Activated CD4-positive, alpha-beta T cell treated with anti-CD3 and anti-CD28 coated beads, Interleukin-2, amount 10 ng/mL, durations not matched to agents 7 days and 5 days (primary cell): ENCODE measurements at places on chromosomes 3 and 15. TPM values are rescaled to one million over a fixed set of nuclear protein-coding genes. Genes with fewer than 3 reads are reported as not detected.
A peak's percentile ranks its signal among the peaks of the same experiment; 100 is the strongest.

PPCDC gene
- 19.6 TPM for total RNA-seq

DNA sequence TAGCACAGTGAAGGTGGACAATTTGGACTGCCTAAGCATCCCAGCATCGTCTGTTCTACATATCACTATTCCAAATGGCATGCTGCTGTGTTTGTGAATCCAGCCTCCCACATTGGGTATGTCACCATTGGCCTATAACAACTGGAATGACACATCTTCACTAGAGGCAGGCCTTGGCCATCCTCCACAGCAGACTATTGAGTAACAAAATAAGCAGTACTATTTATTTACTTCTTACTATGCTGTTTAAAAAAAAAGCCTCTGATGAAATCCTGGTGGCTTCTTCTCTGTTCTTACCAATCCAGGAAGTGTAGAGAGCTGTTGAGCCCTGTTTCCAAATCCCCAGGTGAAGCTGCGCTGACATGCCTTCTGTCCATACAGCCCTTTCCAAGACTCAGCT, 30.6 kb upstream of the CERS3 start:
- H3K4me3 ChIP-seq, result no peak overlapping the region
- H3K4me1 ChIP-seq, result no peaks in the 10 kb centered on the region
- DNase-seq, result no peak

DNA sequence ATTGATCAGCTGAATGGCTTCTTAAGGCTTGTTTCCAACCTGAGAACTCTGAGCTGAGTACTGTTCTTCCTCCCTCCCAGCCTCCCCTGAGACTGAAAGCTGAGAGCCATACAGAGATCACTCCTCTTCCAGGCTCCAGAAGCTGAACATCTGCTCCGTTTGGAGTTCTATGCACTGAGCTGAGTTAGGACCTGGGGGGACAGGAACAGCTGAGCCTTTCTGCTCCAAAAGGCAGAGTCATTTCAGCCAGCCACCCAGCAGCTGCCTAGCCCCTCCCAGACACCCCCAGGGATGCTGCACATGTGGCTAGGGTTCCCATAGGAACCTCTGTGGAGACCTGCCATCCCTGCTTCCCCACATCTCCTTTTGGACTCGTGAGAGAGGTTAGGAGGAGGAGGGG, 64.2 kb upstream of the GLCE start:
- H3K27me3 ChIP-seq, result peaks cover 3% of the 10 kb centered on the region
- no peaks in the 10 kb centered on the region for H3K4me1 ChIP-seq
- DNase-seq, result no peak
- no peak overlapping the region for H3K4me3 ChIP-seq
- no peak overlapping the region for H3K27ac ChIP-seq

TRPM1 gene
- total RNA-seq, result not detected

- H3K27ac ChIP-seq, result no peak overlapping the region
- no peaks in the 10 kb centered on the region for H3K27me3 ChIP-seq
- peaks cover 2% of the 10 kb centered on the region for H3K36me3 ChIP-seq
- peak overlapping the region; percentile 88 for H3K4me3 ChIP-seq
- peaks cover 20% of the 10 kb centered on the region for H3K4me1 ChIP-seq
- peak; percentile 51 for DNase-seq
Observed at GRCh38 chr3:48634661-48635221, 520 bp downstream of the SLC26A6 start.

GRCh38 chr3:158127250-158128219, 17.6 kb downstream of the RSRC1 start:
- no peak overlapping the region for H3K4me3 ChIP-seq
- no peak for DNase-seq
- H3K4me1 ChIP-seq, result peaks cover 15% of the 10 kb centered on the region

DNA sequence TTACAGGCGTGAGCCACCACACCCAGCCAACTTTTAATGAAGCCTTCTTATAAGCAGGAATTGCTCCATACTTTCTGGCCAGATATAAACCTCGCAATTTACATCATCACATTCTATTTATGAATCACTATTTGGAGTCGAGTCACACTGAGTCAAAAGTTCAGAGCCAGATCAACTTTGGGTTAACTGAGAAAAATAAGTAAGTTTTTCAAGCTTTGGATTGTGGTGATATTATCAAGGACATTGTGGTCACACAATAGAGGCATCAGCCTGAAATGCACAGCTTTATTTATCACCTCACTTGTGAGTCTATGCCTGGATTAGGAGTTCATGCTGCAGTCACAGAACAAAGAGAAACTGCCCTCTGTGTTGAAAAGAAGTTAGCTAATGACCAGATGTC, 1163.5 kb downstream of the ROBO1 start:
- no peaks in the 10 kb centered on the region for H3K36me3 ChIP-seq
- DNase-seq, result no peak
- H3K27ac ChIP-seq, result no peak overlapping the region
- H3K4me1 ChIP-seq, result no peaks in the 10 kb centered on the region

DNA sequence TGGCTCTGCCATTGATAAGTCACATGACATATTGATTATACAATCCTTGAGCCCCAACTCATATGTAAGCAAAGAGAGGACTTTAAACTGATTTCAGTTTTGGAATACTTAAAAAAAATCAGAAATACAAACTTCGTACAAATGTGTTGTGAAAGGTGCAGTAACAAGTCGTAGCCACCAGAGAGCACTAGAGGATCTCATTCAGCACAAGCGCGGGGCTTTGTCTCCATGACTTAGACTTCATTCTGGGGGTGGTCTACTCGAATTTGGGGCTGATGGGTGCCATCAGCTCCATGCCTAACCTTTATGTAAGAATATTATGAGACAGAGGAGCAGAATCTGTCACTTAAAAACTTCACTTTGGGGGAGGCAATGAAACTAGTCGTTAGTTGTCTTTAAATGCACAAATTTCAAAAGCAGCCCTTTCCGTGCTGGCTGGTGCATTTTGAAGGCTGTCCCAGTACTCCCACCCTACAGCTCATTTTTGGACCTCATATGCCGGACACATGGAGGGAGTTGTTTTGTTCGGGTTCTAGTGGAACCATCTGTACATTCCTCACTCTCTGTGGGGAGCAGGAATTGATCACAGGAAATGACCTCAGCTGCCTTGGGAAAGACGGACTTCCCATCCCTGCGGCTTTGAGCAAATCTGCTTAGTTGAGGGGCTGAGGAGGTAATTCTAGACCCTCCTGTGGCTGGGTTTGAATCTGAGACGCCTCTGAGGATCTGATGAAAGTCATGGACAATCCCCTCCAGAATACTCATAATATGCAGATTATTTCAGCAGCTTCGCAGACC, 27.5 kb upstream of the MASP1 start:
- H3K4me1 ChIP-seq, result peaks cover 11% of the 10 kb centered on the region
- no peaks in the 10 kb centered on the region for H3K36me3 ChIP-seq
- peaks cover 28% of the 10 kb centered on the region for H3K27me3 ChIP-seq
- no peak overlapping the region for H3K27ac ChIP-seq
- peak; percentile 55 for DNase-seq

DNA sequence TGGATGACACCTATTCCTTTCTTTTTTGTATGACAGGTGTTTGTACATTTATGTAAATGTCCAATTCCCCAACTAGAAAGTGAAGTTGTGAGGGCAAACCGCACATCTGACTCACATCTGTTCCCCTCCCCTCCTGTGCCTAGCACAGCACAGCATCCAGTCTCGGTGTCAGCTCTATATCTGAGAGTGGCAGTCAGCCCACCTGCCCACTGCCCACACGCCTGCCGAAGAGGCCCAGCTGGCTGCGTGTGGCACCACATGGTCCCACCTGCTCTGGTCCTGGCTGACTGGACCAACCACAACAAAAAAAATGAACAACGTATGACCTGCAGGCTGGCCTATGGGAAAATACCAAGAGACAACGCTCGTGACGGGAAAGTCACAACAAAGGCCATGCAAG, 62.8 kb downstream of the XXYLT1 start:
- peaks cover 3% of the 10 kb centered on the region for H3K36me3 ChIP-seq
- H3K27me3 ChIP-seq, result no peaks in the 10 kb centered on the region
- H3K4me3 ChIP-seq, result no peak overlapping the region
- H3K27ac ChIP-seq, result no peak overlapping the region
- H3K4me1 ChIP-seq, result peaks cover 12% of the 10 kb centered on the region
- no peak for DNase-seq

DNA sequence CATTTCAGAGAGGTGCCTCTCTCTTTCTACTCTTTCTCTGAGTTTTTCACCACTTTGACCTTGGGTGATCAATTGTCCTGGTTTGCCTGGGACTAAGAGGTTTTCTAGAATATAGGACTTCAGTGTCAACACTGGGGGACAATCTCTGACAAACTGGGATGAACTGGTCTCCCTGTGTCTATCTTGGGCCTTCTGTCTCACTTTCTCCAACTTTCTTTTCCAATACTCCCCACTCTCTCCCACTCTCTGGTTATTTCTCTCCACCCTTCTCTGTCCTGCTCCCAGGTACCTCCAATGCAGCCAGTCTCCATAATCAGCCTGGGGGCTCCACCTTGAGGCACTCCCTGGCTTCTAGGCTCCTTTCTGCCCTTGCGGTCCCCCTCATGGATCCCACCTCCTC, 4.7 kb upstream of the ITGA11 start:
- peaks cover 52% of the 10 kb centered on the region for H3K27me3 ChIP-seq
- H3K36me3 ChIP-seq, result no peaks in the 10 kb centered on the region
- H3K4me3 ChIP-seq, result no peak overlapping the region
- no peak overlapping the region for H3K27ac ChIP-seq

DNA sequence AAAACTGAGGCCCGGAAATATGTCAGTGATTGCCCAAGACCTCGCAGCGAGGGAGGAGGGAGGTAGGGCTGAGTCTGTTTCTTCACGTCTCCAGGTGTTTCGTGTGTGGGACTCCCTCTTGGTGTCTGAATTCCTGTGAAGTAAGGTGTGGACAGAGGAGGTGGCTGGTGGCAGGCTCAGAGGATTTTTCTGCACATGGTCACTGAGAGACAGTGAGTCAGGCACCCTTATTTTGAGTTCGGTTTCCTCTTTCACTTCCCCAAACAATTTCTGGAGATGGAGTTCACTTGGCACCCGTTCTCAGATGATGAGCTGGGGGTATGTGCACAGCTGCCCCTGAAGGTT, 46.3 kb upstream of the VPS8 start:
- H3K4me3 ChIP-seq, result no peak overlapping the region
- no peaks in the 10 kb centered on the region for H3K36me3 ChIP-seq
- DNase-seq, result no peak

- H3K27me3 ChIP-seq, result no peaks in the 10 kb centered on the region
- H3K36me3 ChIP-seq, result no peaks in the 10 kb centered on the region
- no peak overlapping the region for H3K27ac ChIP-seq
- no peak overlapping the region for H3K4me3 ChIP-seq
- no peak for DNase-seq
- peaks cover 20% of the 10 kb centered on the region for H3K4me1 ChIP-seq
Observed at GRCh38 chr3:185341616-185342458, 21.1 kb upstream of the MAP3K13 start.

DNA sequence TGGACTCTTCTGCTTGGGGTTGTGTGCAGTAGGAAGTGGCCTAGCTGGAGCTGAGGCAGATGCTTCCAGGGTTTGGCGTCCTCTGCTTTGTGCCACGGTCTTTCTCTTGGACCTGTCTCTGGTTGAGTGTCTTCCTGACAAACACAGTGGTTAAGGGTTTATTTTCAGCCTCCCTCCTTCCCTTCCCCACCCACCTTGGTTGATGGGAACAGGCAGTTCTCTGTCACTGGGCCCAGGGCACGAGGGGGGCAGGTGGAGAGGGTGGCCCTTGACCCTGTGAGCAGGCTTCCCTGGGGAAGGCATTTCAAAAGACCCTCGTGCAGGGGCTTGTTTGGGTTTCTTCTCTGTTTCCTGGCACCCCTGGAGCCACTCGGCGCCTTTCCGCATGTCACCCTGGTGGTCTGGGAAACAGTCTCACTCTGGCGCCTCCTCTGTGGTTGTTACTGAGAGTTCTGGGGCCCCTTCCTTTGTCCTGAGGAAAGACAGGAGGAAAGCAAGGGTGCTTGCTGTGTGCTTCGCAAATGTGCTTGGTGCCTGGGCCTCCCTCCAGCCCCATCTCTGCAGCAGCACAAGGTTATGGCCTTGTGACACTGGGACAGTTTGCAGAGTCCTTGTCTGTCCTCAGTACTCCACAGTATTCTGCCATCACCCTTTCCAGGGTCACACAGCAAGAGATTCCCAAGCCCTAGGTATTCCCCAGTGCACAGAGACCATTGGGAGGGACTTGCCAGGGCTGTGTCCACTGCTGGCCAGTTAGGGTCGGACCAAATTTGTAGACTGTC, 10.3 kb upstream of the STAB1 start:
- H3K27ac ChIP-seq, result no peak overlapping the region
- H3K4me3 ChIP-seq, result no peak overlapping the region
- DNase-seq, result no peak
- no peaks in the 10 kb centered on the region for H3K27me3 ChIP-seq
- peaks cover 25% of the 10 kb centered on the region for H3K36me3 ChIP-seq
- no peaks in the 10 kb centered on the region for H3K4me1 ChIP-seq

MAGI1 gene
- total RNA-seq, result 0.04 TPM

DNA sequence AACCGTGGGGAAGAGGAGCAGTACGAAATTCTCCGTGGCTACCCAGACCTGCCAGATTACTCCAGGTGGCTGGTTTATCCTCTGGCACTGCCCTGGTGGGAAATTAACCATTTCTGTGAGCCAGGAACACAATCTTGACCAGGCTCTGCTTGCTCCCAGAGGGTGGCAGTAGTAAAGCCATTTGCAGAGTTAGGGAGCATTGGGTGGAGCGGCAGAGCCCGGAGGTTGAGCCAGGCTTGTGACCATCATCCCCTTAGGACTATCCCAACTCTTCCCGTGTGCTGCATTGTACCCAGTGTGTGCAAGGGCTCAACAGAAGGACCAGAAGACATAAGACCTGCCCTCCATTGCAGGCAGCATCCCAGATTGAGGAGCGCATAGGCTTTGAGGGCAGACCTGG, 5.3 kb downstream of the KNG1 start:
- H3K27me3 ChIP-seq, result peaks cover 5% of the 10 kb centered on the region
- H3K27ac ChIP-seq, result no peak overlapping the region
- DNase-seq, result no peak
- no peak overlapping the region for H3K4me3 ChIP-seq
- H3K36me3 ChIP-seq, result no peaks in the 10 kb centered on the region

- no peak overlapping the region for H3K27ac ChIP-seq
- H3K27me3 ChIP-seq, result no peaks in the 10 kb centered on the region
- H3K4me1 ChIP-seq, result no peaks in the 10 kb centered on the region
- no peak for DNase-seq
- H3K4me3 ChIP-seq, result no peak overlapping the region
Observed at GRCh38 chr3:80285388-80285787, 517.6 kb upstream of the ROBO1 start.

UTS2B gene
- total RNA-seq, result 0.20 TPM

GRCh38 chr3:124833710-124834332, 53.3 kb downstream of the ITGB5 start:
- no peak overlapping the region for H3K27ac ChIP-seq
- peaks cover 27% of the 10 kb centered on the region for H3K27me3 ChIP-seq
- peaks cover 17% of the 10 kb centered on the region for H3K4me1 ChIP-seq
- H3K4me3 ChIP-seq, result no peak overlapping the region
- DNase-seq, result no peak
